ENCODE measurements at places on chromosomes 12 and 14. TPM values are rescaled to one million over a fixed set of nuclear protein-coding genes. Genes with fewer than 3 reads are reported as not detected.

KRT82 gene
- not detected for total RNA-seq

SMIM41 gene
- total RNA-seq, result 0.35 TPM

ZDHHC22 gene
- 0.18 TPM for total RNA-seq

RILPL1 gene
- total RNA-seq, result 13.3 TPM

GPD1 gene
- total RNA-seq, result 60.8 TPM
